ENCODE measurements at places on chromosomes 3 and 15.
A peak's percentile ranks its signal among the peaks of the same experiment; 100 is the strongest.

DNA sequence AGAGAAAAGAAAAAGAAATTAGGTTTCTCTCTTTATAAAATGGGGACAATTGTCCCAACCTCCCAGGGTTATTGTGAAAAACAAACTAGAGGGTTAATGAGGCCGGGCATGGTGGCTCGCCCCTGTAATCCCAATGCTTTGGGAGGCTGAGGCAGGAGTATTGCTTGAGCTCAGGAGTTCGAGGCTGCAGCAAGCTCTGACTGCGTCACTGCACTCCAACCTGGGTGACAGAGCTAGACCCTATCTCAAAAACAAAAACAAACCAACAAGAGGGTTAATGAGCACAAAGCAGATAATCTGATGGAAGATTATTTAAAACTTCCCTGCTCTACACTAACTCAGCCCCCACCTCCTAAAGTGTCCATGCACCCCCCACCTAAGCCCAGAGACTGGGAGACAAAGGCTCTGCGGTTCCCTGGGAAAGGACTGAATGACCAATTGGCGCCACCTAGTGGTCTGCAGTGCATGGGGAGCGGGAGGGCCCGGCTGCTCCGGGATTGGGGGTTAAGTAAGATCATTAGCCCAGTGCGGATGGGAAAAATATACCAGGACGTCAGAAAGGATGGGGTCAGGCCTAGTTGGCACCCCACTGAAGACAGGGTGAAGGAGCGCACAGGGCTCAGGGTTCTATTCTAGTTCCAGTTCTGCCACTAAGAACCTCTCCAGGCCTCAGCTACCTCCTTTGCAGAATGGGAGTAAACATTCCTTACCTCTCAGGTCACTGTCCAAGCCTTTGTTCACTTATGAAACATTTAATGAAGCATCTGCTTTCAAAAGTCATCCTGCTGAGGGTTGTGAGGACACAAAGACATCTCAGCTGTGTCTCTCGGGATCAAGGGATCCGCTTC, 15.6 kb downstream of the PIF1 start:
- DNase-seq: peak; percentile 70

DNA sequence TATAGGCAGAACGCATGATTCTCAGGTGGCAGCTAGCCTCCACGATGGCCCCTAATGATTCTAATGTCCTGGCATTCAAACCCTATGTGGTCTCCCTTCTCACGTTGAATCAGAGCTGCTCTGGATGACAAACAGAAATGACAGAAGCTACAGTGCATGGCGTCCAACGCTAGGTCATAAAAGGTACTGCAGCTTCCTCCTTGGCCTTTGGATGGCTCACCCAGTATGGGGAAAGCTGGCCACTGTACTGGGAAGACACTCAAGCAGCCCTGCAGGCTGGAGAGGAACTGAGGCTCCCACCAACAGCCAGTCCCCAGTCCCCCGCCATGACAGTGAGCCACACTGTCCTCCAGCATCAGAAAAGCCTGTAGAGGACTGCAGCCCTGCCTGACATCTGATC, 286.3 kb downstream of the FAM43A start:
- no peak for DNase-seq

GRCh38 chr3:14481646-14482036, 58.5 kb downstream of the GRIP2 start:
- DNase-seq: no peak

DNA sequence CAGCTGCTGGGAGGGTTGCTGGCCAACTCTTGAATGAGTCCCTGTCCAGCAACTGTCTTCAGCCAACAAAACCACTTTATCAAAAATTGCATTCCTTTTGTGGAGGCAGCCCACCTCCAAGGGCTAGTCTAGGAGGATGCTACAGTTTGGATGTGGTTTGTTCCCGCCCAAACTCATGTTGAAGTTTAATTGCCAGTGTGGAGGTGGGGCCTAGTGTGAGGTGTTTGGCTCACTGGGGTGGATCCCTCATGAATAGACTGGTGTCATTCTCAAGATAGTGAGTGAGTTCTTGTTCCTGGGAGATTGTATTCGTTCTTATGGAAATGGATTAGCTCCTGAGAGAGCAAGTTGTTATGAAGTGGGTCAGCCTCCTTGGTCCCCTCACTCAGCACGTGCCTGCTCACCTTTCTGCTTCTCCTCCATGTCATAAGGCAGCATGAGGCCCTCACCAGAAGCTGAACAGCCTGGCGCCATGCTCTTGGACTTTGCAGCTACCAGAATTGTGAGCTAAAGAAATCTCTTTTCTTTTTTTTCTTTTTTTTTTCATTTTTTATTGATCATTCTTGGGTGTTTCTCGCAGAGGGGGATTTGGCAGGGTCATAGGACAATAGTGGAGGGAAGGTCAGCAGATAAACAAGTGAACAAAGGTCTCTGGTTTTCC, 4.2 kb upstream of the RFC4 start:
- no peak for DNase-seq

GRCh38 chr3:74167926-74168325, 446.5 kb downstream of the CNTN3 start:
- no peak for DNase-seq

DNA sequence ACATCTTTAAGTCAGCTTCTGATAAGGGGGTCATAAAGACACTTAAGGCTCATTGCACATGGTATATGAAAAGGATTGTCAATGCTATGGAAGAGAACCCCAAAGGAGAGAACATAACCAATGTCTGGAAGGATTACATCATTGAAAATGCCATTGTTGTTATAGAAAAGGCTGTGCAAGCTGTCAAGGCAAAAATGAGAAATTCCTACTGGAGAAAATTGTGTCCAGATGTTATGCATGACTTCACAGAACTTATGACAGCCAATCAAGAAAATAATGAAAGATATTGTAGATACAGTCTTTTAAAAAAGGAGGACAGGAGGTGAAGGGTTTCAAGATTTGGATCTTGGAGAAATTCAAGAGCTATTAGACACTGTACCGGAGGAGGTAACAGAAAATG, 96.3 kb upstream of the MBNL1 start:
- peak; percentile 84 for DNase-seq

DNA sequence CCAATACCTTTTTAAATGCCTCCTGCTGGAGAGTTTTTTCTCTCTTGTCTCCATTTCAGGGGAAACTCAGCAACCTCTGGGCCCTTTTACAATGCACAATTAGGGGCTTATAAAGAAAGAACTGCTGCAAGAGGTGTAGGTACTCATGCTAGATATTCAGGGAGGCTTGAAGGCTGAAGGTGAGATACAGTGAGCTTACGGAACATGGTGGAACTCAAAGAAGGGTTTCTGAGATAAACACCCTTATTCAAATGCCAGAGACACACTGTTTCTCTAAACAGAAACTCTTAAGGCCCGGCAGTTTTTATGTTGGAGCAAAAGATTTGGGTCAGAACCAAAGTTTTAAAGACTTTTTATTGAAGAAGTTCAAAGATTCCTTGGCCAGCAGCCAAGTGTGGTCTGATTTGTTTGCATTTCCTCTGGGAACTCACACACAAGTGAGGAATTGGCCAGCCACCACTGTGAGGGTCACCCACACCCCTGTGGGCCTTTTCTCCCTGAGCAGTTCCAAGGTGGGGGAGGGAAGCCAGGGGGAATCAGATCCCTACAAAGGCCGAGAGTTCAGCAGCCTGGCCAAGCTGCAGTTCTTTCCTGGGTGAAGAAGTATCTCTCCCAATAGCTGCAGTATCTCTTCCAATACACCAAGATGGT, 47.8 kb downstream of the TNFAIP8L3 start:
- peak; percentile 41 for DNase-seq

GRCh38 chr3:193134856-193135255, 106.2 kb upstream of the PLAAT1 start:
- peak; percentile 94 for DNase-seq

GRCh38 chr15:40102897-40103858, 5.5 kb downstream of the BMF start:
- DNase-seq: peak; percentile 73

DNA sequence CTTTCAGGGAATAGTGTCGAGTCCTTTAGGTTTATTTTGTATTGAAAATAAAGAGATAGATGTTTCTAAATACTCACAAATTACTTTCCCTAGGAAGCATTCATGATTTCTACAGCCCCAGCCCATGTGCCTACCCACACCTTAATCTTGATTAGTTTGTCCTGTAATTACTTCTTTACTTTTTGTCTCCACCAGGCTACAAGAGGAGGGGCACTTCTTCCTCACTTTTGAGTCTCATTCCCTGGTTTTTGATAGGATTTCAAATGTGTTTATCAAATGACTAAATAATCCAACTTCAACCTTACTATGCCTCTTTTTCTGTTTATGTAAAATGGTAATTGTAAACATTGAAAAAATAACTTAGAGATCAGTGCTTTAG, 1.8 kb downstream of the PXK start:
- DNase-seq: no peak

GRCh38 chr15:88894819-88895767, at the start of gene HAPLN3:
HAPLN3 (minus strand) TSS chr15:88895544; CDS start chr15:88887298, 8,246 bp downstream.
- DNase-seq: peak; percentile 52

- no peak for DNase-seq
Measured at GRCh38 chr15:38652998-38653397, 88.4 kb upstream of the RASGRP1 start.

DNA sequence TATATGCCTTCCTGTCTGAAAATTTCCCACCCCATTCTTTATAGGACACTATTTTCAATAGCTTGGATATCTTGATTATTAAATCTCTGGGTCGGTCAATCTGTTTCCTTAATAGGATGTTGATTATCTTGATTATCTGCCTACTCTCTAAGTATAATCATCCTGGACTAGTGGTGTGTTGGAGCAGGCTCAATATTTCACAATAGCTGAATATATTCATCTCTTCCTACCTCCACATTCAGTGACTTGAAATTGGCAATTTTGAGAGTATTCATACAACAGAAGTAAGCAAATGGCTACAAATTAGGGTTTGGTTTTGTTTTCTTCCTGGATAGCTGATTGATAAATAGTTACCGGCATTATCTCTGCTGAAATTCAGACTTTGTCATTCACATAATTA, 1162.6 kb downstream of the ROBO1 start:
- DNase-seq: no peak

DNA sequence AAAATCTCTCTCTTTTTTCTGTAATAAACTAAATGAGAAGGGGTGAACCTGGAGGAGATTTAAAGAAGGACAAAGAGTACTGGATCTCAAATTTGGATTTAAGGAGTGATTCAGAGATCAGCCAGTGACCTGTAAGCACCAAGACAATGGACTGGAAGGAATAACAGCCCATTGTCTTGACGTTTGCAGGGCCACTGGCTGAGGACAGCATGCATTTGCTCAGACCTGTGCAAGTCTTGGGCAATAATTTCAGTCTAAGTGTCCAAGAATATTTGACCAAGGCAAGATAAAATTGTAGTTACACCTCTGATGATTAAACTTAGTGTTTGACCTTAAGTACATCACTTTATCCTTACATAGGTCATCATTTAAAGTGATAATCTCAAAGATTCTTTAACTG, 55.8 kb upstream of the OSTN start:
- DNase-seq: no peak

DNA sequence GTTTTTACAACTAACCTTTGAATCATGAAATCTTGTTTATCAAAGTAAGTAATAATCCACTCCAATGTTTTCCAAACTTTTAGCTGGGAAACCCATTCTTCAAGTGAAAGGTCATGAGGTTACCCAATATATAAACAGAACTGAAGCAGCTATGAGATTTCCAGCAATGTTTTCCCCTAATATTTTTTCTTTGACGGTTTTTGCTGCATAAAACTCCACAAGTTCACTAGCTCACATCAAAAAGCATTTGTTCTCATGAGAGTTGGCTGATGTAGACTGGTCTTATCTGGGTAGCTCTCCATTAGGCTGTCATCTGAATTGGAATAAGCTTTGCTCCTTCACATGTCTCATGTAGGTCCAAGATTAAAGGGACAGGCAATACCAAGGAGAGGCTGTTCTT, 241.2 kb upstream of the LRRC3B start:
- no peak for DNase-seq
